ENCODE measurements at places on chromosomes 3 and 15. TPM values are rescaled to one million over a fixed set of nuclear protein-coding genes. Genes with fewer than 3 reads are reported as not detected.

- no peak for DNase-seq
- no peak overlapping the region for H3K27ac ChIP-seq
- peaks cover 92% of the 10 kb centered on the region for H3K36me3 ChIP-seq
- H3K4me3 ChIP-seq: no peak overlapping the region
These were observed 96.8 kb downstream of the SNRPN start for GRCh38 chr15:25051399-25052154.

DNA sequence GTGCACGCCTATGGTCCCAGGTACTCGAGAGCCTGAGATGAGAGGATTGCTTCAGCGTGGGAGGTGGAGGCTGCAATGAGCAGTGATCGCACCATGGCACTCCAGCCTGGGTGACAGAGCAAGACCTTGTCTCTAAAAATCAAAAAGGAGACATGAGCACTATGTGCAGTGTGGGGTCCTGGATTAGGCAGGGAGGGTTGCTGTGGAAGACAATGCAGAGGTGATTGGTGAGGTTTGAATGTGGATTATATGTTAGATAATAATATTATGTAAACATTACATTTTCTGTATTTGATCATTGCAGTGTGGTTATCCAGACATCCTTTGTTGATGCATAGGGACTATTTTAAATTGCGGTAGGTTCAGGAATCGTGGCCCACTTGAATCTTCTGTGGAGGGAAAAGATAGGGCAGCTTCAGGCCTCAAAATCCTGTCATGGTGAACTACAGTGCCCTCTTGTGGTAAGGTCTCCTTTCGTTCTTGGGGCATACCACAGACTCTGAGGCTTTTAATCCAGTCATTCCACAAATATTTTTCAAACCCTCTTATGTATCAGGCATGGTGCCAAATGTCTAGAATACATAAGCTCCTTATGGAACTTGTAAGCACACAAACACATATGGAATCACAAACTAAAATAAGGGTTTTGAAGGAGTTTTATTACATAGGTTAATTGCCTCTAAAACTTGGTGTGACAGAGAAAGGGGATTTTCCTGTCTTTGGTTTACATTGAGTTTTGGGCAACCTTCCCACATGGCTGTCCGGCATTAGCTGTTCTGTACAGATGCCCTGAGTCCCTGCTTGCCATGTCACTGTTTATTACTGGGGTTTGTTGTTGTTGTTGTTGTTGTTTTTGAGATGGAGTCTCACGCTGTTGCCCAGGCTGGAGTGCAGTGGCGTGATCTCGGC lies 37.7 kb downstream of the GPD1L start:
- peaks cover 32% of the 10 kb centered on the region for H3K4me1 ChIP-seq
- H3K36me3 ChIP-seq: peaks cover 4% of the 10 kb centered on the region
- peak overlapping the region; percentile 76 for H3K27ac ChIP-seq
- H3K4me3 ChIP-seq: no peak overlapping the region

DNA sequence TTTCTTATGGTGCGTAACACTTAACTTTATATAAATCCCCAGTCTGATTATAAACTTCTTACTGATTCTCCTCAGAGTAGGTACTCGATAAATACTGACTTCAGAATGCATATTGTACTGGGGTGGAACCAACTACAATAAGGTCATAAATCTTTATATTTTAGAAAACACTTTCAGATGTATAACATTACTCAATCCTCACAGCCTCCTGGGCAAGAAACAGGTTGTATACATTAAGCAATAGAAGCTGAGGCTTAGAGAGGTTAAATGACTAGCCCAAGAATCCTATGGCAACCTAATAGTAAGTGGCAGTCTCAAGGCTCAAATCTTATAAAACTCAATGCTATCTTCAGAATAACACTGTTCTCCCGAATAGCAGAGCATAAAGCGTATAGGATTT lies 9.1 kb downstream of the VPS13C start:
- H3K27me3 ChIP-seq: no peaks in the 10 kb centered on the region
- no peak overlapping the region for H3K27ac ChIP-seq
- peaks cover 17% of the 10 kb centered on the region for H3K4me1 ChIP-seq
- H3K36me3 ChIP-seq: peaks cover 2% of the 10 kb centered on the region
- DNase-seq: no peak

- DNase-seq: no peak
- no peaks in the 10 kb centered on the region for H3K27me3 ChIP-seq
- H3K36me3 ChIP-seq: peaks cover 2% of the 10 kb centered on the region
These were observed 81.4 kb downstream of the MBNL1 start for GRCh38 chr3:152350139-152350538.

DNA sequence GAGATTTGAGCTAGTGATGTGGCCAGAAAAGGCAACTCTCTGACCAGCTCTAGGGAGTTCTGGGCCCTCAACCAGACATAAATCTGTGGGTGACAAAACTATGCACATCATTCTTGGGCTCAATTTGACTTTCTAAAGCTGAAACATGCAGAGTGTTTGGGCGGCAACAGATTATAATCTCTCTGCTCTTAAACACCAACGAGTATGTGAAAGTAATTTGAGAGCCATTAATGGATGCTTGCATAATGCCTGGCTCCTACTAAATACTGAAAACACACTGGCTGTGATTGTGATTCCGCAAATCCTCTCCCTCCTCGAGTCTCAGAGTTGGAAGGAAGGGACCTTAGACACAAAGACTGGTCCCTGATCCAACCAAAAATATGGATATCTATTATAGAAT lies 186.7 kb downstream of the UACA start:
- peaks cover 10% of the 10 kb centered on the region for H3K4me1 ChIP-seq
- DNase-seq: no peak
- H3K36me3 ChIP-seq: peaks cover 14% of the 10 kb centered on the region
- no peak overlapping the region for H3K4me3 ChIP-seq

GRCh38 chr3:57971975-57972374 lies 36.2 kb upstream of the FLNB start:
- peak overlapping the region; percentile 69 for H3K27ac ChIP-seq
- no peaks in the 10 kb centered on the region for H3K36me3 ChIP-seq
- H3K4me3 ChIP-seq: no peak overlapping the region
- no peaks in the 10 kb centered on the region for H3K27me3 ChIP-seq
- H3K4me1 ChIP-seq: peaks cover 48% of the 10 kb centered on the region
- DNase-seq: no peak

DNA sequence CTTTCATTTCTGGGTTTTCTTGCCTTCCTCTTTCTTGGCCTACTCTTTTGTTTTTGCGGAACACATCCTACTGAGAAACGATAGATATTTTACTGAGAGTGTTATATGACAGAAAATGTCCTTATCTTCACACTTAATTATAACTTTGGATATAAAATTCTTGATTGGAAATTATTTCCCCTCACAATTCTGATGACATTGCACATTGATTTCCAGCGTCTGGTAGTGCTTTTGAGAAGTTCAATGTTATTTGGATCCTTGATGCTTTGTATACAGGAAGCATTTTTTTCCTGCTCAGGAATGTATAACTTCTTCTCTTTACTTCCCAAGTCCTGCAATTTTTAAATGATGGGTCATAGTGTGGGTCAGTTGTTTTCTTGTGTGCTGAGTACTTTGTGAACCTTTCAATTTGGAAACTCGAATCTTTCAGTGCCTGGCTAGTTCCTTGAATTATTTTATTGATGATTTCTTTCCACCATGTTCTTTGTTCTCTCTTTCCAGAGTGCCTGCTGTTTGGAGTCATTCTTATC lies 183.9 kb downstream of the PDCD6IP start:
- no peak for DNase-seq
- H3K4me1 ChIP-seq: peaks cover 11% of the 10 kb centered on the region
- no peak overlapping the region for H3K4me3 ChIP-seq
- no peaks in the 10 kb centered on the region for H3K27me3 ChIP-seq
- H3K36me3 ChIP-seq: peaks cover 14% of the 10 kb centered on the region

- H3K36me3 ChIP-seq: no peaks in the 10 kb centered on the region
- no peak overlapping the region for H3K27ac ChIP-seq
- H3K4me1 ChIP-seq: peaks cover 45% of the 10 kb centered on the region
- no peaks in the 10 kb centered on the region for H3K27me3 ChIP-seq
These were observed 2.4 kb downstream of the HACD3 start for GRCh38 chr15:65532738-65533051.

GRCh38 chr15:73939138-73939537 lies 12.9 kb downstream of the LOXL1 start:
- peak overlapping the region; percentile 50 for H3K4me3 ChIP-seq
- H3K27me3 ChIP-seq: no peaks in the 10 kb centered on the region
- H3K4me1 ChIP-seq: peaks cover 96% of the 10 kb centered on the region
- H3K27ac ChIP-seq: peak overlapping the region; percentile 97

DNA sequence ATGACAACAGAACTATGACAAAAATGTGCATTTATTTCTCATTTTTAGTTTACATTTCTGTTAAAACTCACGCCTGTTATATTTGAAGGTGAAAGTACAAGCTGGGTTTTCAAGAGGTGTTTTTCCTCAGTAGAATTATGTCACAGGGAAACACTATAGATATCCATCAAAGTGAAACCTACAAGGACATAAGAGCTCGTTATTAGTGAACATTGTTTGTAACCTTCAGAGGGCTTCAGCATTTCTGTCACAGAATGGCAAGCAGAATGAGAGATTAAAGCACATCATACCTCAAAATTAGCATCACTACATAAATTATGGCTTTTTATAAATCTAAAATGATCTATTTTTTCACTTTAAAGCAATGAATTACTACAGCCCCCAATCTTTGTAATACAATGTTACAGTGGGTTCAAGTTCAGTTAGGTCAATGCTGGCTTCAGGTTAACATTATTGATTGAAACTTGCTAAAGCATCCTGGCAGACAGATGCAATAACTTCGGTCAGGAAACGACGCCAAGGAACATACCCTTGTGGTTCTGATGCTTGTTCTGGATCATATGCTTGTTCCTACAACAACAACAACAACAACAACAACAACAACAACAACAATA lies 405.6 kb downstream of the CADM2 start:
- DNase-seq: no peak
- H3K36me3 ChIP-seq: no peaks in the 10 kb centered on the region
- H3K27me3 ChIP-seq: peaks cover 9% of the 10 kb centered on the region

DNA sequence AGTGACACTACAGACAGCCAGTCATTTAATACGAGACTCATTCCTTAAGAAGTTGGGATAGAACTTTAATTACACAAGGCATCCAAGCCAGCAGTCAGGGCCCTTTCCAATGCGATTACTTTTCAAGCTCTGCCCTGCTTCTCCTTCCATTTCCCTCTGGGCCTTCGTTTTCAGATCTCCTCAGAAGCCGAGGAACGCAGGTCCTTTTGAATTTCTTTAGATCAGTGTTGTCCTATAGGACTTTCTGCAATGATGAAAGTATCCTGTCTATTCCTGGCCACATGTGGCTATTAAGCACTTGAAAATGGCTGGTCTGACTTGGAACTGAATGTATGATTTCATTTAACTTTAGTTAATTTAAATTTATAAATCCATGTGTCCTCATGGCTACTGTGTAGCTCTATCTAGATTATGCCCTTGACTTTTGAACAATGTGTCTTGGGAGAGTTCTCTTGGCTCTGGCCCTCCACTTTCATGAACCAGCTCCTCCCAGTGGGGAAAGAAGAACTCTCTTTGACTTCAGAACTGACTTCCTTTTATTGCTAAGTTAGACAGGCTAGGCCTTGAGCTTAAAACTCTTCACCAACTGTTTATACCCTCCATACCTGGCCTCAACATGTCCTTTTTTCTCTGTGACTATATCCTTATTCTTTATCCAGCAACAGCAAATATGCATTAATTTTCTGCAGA lies 22.6 kb downstream of the TGFBR2 start:
- no peak overlapping the region for H3K4me3 ChIP-seq
- no peak overlapping the region for H3K27ac ChIP-seq
- no peaks in the 10 kb centered on the region for H3K36me3 ChIP-seq
- DNase-seq: no peak
- H3K4me1 ChIP-seq: peaks cover 38% of the 10 kb centered on the region

DNA sequence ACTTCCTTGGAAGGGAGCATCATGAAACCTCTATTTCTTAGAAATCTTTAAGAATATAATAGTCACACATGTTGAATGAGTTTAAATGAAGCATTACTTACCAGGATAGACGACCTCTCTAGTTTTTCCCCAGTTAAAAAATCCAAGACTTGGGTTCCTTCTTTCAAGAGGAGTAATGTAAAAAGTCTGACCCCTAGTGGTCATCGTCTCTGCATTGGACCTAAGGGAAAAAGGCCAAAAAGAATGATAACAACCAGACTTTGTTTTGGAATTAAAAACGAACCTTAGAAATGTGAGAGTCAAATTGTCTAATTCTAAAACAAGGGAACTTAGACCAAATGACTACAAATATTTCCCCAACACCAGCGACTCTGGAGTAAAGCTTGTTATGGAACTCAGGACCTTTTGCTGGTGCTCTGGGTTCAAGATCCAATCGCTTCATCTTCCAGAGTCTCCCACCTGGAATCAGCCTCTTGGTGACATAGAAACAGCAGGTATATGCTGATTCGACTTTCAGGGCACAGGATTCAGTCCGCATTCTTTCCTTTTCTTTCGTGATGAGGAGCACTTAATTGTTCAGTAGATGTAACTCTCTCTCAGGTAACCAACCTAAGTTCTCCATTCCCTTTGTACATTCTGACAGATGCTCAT lies 214.8 kb upstream of the TPRG1 start:
- no peak overlapping the region for H3K4me3 ChIP-seq
- no peaks in the 10 kb centered on the region for H3K27me3 ChIP-seq
- no peak for DNase-seq
- no peak overlapping the region for H3K27ac ChIP-seq
- peaks cover 12% of the 10 kb centered on the region for H3K4me1 ChIP-seq
- no peaks in the 10 kb centered on the region for H3K36me3 ChIP-seq

GRCh38 chr3:11136830-11137626 lies 17.3 kb upstream of the HRH1 start:
- H3K4me3 ChIP-seq: peak overlapping the region; percentile 74
- H3K36me3 ChIP-seq: peaks cover 2% of the 10 kb centered on the region
- no peak for DNase-seq
- H3K27ac ChIP-seq: peak overlapping the region; percentile 100

ARHGEF26 gene
- 3.5 TPM for total RNA-seq

PAK6 gene
- total RNA-seq: not detected

C3orf20 gene
- not detected for total RNA-seq

SI gene
- not detected for total RNA-seq

GADL1 gene
- total RNA-seq: not detected

SLC12A8 gene
- total RNA-seq: 7.7 TPM
